ENCODE measurements at places on chromosomes 3 and 15.

DNA sequence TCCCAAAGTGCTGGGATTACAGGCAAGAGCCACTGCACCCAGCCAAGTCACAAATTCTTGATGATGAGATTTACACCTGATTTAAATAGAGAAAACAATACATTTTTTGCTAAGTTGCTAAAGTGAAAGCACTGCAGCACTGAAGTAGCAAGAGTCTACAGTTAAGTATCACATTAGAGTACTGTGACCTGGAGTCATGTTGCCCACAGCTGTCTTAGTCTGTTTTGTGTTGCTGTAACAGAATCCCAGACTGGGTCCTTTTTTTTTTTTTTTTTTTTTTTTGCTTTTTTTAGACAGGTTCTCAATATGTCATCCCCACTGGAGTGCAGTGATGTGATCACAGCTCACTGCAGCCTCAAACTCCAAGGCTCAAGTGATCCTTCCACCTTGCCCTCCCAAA lies 23.2 kb upstream of the GNB4 start:
- DNase-seq = no peak

GRCh38 chr3:129673012-129673411 lies 66.5 kb upstream of the PLXND1 start:
- no peak for DNase-seq

DNA sequence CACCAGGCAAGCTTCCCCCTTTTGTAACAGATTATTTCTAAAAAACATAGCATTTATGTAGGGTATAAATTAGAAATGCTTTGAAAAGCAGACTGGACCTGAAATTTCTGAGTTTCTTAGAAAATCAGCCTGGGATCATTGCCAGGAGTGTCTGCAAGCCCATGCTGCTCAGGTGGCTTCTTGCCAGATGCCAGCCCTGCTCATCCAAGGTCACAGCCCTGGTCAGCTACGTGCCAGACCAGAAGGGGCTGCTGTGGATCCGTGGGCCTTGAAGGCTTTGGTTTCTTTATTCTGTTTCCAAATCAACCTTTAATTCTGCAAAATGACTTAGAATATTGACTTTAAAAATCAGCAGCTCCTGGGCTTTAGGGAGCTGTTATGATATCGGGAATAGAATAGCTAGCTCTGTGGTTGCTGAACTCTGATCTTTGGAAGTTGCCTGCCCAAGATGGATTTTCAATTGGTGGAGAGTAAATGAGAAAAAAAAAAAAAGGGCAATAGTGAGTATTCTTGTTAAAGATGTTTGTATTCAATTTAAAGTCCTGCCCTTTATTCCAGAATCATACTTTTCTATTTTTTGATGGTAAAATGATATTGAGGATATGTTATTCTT lies 370.1 kb upstream of the ONECUT1 start:
- no peak for DNase-seq

DNA sequence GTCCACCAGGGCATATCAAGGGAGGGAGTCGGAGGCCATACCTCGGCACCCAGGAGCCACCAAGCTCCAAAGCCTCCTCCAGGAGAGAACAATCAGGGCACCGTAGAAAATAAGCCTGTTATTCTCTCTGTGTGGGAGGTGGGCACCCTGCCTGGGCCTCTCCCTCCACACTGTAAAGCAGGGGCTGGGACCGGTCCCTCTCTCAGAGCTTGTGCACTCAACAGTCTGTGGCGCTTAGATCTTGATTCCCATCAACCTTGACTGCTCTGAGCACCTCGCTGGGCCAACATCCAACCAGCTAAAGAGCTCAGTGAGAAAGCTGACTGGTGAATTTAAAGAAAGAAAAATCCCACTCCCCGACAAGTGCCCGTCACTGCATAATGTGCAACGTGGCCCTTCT lies 53.0 kb downstream of the PCSK6 start:
- DNase-seq = no peak

DNA sequence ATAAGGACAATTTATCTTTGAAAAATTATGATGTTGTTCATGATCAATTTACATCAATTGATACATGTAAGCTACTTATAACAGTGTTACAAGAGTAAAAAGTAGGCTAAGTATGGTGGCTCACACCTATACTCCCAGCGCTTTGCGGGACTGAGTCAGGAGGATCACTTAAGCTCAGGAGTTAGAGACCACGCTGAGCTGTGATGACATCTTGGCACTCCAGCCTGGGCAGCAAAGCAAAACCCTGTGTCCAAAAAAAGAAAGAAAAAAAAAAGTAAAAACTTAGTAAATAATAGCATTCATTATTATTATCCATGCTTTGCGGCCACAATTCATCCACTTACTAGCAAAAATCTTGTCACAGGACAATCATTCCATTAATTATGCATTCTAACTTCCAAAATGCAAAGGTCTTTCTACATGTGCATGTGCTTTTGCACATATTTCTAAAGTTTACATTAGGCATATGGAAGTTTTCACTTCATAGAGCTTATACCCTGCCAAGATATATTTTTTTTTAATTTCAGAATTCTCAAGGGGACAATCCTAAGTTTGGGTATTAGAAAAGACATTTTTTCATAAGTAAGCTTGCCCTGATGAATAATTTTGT lies 243.3 kb upstream of the RARB start:
- no peak for DNase-seq

GRCh38 chr3:125611908-125612307 lies 16.6 kb upstream of the OSBPL11 start:
- no peak for DNase-seq

- peak; percentile 6 for DNase-seq
Observed at GRCh38 chr3:66582721-66583423, 82.0 kb upstream of the LRIG1 start.

GRCh38 chr3:15815696-15816095 lies 17.9 kb upstream of the ANKRD28 start:
- DNase-seq = no peak

DNA sequence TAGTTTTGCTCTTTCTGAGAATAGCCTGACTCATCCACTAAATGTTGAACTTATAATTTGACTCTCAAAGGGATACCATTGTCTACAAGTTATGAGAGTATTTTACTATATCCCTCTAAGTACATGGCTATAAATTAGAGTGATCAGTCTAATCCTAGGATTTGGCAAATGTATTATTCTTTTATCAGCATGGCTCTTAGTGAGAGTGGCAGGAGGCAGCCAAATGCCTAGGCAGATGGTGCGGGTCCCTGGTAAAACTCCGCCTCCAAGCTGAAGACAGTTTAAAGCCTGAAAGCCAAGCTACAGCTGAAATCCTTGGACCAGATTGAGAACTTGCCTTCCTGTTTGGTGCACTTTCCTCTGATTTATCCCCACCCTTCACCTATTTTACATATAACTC lies 631.8 kb downstream of the SQOR start:
- DNase-seq = no peak
